Muscle of arm (tissue), 14 donors: ENCODE measurements at places on chromosomes 1 and 21.

GRCh38 chr1:93537924-93538323 is 90.0 kb downstream of the FNBP1L start:
- no peak for DNase-seq

- no peak for DNase-seq
These were observed 84.1 kb downstream of the ADCY10 start for GRCh38 chr1:167829868-167830267.

DNA sequence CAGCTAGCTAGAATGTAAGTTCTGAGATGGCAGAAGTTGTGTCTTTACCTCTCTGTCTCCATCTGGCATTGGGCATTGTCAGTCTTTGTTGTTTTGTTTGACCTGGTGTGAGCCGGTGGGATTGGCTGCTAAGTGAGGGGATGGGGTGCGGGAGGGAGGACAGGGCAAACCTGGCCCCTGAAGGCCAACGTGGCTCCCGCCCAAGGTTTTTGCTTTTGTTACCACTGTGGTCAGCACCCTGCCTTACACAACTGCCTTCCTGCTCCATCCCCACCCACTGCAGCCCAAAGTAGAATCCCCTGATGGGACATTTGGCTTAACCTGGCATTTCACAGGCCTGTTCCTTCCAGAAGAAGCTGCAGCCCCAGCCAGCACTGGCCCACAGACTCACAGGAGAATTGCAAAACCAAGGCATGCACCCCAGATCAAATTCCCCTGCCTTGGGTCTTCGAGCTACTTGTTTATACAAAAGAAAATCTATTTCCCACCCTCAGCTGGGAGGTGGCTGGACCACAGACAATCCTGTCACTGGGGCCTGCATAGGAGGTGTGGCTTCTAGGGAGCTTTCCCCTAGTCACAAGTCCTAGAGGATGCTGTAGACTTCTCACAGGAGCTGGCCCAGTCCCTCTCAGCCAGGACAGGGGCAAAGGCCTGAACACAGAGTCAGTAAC is 147.5 kb downstream of the TRABD2B start:
- no peak for DNase-seq

DNA sequence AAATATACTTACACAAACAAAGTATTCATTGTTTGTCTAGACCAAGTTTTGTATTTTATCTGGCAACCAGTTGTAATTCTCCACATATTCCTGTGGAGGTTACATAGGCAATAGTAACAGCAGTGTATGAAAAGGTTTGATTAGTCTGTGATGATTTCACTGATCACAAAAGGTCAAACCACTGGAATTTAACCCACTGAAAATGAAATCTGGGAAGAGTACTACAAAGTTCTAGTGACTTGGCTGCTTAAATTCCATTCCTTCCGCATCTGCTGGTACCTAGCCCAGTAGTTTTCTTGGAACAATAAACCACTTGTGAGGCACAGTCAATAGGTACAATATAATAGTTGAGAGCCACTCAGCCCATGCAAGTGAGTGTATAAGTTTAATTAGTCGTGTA is 205.4 kb downstream of the NFIA start:
- no peak for DNase-seq
